Adipose tissue (tissue), 3 donors: ENCODE measurements at places on chromosomes 16 and 17. TPM values are rescaled to one million over a fixed set of nuclear protein-coding genes. Genes with fewer than 3 reads are reported as not detected.

The KCNH6 gene
- polyA plus RNA-seq = not detected

The CSNK2A2 gene
- polyA plus RNA-seq = 27.3 TPM

The SLC22A31 gene
- 1.1 TPM for polyA plus RNA-seq

The KRTAP2-1 gene
- polyA plus RNA-seq = not detected

The DNAI2 gene
- not detected for polyA plus RNA-seq

The FOXF1 gene
- 5.8 TPM for polyA plus RNA-seq

The PARD6A gene
- polyA plus RNA-seq = 24.8 TPM

The DGKE gene
- 1.4 TPM for polyA plus RNA-seq

The ABHD15 gene
- 38.0 TPM for polyA plus RNA-seq

The SLC47A2 gene
- not detected for polyA plus RNA-seq

The LRRC37A gene
- polyA plus RNA-seq = 0.90 TPM

The PYDC1 gene
- polyA plus RNA-seq = not detected

The XAF1 gene
- polyA plus RNA-seq = 21.0 TPM

The GSDMA gene
- 0.91 TPM for polyA plus RNA-seq

The ASGR1 gene
- polyA plus RNA-seq = 2.5 TPM

The P2RX5 gene
- polyA plus RNA-seq = 0.45 TPM

The SRCIN1 gene
- polyA plus RNA-seq = 1.3 TPM
